Spleen (tissue), 13 donors: ENCODE measurements at places on chromosomes 1 and 21. TPM values are rescaled to one million over a fixed set of nuclear protein-coding genes. Genes with fewer than 3 reads are reported as not detected.

DNA sequence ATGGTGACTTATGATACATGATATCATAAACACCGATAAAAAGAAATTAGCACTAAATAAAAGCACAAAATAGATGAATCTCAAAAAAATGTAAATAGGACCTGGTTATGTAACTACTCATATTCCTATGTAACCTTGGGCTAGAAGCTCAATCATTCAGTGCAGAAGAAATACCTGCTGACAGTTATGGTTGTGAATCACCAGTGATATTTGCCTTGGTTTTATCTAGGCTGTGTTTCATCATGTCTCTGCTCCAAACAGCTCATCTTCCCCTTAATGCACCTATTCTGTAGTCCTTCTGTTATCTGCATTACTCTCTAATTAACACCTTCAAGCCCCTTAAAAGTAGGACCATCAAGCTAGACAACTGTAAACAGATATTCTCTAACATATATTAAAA lies 16.3 kb upstream of the PIGC start:
- no peak for DNase-seq

- DNase-seq, result no peak
These were observed 45.2 kb upstream of the HAO2 start for GRCh38 chr1:119323216-119323982.

Gene RHBDL2
- polyA plus RNA-seq, result 0.07 TPM

Gene HSPB7
- polyA plus RNA-seq, result 8.1 TPM

DNA sequence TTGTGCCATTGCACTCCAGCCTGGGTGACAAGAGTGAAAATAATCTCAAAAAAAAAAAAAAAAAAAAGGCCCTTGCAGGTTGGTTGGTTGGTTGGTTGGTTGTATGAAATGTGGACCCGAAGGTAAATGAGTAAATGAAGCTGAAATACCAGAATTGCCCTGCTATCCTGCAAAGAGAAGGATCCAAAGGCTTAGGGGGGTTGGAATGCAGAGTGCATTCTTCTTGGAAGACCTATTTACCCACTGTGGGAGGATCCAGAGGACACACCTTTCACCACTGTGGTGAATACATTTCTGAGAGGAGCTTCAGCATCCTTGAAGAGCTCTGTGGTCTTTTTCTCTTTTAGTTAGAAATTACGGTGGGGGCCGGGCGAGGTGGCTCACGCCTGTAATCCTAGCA lies 28.7 kb upstream of the EIF4G3 start:
- DNase-seq, result no peak

Gene FMO1
- 0.30 TPM for polyA plus RNA-seq

DNA sequence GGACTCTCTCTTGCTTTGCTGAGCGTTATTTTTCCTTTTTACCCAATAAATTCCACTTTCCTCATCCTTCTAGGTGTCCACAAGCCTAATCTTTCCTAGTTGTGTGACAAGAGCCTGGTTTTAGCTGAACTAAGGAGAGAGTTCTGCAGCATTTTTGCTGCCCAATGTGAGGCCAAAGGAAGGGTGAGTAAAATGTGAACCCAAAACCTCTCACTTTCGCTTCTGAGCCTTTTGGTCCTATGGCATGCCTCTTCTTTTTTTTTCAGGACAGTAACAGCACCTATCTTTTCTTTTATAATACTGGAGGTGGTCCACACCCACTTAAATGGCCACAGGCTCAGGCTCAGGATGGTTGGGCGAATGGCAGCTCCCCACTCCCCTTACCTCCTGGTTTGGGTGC lies 111.1 kb downstream of the COP1 start:
- no peak for DNase-seq

Gene TNNI3K
- 0.41 TPM for polyA plus RNA-seq

- DNase-seq, result no peak
These were observed 179.1 kb downstream of the PSMG1 start for GRCh38 chr21:39003982-39004633.

Gene LCE1A
- polyA plus RNA-seq, result not detected

GRCh38 chr1:183194527-183195141 lies 8.6 kb downstream of the LAMC2 start:
- no peak for DNase-seq

GRCh38 chr1:150532860-150533259 lies 16.3 kb upstream of the ADAMTSL4 start:
- peak; percentile 31 for DNase-seq

DNA sequence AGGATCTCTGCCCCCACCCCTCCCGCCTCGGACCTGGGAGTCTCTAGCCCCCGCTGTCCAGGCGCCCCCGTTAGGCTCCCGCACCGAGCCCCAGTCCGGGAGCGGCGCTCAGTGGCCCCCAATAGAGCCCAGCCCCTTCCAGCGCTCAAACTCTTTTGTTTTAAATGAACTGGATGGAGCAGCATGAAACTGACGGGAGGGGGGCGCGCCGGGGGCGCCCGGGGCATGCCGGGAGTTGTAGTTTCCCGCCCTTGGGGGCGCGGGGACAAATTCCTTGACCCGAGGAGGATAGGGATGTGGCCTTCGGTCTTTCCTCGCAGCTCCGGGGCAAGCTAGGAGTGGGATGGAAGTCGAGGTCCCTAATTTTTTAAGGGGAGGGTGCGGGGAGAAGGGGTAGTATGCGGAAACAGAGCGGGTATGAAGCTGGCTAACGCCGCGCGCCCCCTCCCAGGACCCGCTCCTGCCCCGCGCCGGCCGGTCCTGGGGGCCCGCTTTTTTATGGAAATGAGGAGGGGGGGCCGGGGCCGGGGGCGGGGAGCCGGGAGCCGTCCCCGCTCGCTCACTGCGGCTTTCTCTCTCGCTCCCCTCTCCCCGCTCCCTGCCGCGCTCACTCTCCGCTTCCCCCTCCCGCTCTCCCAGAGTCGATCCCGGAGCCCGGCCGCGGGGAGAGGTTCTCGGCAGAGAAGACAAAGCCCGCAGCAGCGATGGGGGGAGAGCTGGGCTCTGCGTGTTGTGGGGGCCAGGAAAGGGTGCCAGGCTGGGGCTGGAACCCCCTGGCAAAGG lies at the start of gene MEX3A:
TSS of gene MEX3A (minus strand) at position 157 of the 783 bp plus-strand sequence. CDS start 467 bp downstream, outside the sequence.
- peak; percentile 87 for DNase-seq

DNA sequence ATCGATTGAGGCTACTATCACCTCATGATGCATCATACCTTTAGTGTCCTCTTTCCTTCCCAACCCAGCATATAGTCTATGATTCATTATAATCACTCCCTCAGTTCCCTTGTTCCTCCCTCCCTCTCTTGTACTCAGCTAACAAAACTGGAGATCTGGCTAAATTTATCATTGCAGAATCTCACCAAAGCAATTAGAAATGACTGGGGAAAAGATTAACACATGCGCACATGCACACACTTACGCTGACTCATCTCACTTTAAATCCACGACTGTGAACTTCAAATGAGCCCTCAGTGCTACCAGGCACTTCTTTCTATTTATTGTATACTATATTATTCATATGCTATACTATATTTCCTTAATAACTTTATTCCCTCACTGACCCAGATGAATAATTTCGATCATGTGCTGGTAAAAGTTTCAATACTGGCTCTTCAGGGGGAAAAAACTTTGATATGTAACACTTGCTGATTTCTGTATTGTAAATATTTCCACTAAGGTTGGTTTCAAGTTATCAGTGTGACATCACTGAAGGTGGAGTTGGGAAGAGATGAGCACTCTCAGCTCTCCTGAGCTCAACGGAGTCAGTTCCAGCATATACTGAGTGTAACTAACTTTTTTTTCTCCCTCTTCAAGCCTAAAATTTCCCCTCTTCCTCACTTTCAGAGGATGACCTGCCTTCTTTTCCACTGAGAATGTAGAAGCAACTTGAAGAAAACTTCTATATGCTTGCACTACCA lies 613.7 kb upstream of the B3GALT2 start:
- DNase-seq, result no peak

Gene NFIA
- polyA plus RNA-seq, result 3.1 TPM

Gene KRTAP19-3
- polyA plus RNA-seq, result not detected

DNA sequence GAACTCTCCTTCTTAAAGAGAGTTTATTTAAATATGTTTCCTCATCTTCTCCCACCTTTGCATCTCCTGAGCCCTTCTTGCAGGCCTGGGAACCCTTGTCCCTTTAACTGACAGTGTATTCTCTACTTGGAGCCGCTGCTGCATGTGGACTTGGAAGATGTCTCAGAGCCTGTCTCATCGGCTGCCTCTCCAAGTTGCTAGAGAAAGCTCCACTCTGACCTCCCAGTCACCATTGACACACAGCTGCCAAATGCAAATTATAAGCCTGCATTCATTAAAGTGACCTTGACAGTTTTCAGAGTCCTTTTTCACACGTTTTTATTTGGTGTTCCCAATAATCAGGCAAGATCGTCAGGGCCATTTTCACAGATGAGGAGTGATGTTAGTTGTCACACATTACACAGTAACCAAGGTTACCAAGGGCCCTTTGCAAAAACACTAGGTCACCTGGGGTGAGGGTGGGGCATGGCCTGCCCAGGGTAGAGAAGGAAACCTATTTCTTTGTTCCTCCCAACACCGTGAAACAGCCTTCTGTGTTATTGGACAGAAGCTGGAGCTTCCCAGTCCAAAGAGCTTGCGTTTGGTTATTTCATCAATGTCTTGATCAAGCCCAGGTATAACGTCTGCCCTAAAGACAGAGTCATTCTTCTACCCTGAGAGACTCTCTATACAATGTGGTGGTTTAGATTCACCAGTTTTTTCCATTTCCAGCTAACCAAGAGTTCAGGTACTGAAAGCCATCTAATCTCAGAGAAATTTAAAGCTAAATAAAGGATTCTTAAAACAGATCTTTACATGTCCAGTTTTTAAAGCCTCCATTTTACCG lies 164.1 kb downstream of the GALNT2 start:
- no peak for DNase-seq

GRCh38 chr1:70090875-70091274 lies 114.5 kb downstream of the LRRC40 start:
- no peak for DNase-seq

- DNase-seq, result no peak
These were observed 61.4 kb upstream of the CXADR start for GRCh38 chr21:17451364-17451891.

Gene MPZL1
- polyA plus RNA-seq, result 12.0 TPM

DNA sequence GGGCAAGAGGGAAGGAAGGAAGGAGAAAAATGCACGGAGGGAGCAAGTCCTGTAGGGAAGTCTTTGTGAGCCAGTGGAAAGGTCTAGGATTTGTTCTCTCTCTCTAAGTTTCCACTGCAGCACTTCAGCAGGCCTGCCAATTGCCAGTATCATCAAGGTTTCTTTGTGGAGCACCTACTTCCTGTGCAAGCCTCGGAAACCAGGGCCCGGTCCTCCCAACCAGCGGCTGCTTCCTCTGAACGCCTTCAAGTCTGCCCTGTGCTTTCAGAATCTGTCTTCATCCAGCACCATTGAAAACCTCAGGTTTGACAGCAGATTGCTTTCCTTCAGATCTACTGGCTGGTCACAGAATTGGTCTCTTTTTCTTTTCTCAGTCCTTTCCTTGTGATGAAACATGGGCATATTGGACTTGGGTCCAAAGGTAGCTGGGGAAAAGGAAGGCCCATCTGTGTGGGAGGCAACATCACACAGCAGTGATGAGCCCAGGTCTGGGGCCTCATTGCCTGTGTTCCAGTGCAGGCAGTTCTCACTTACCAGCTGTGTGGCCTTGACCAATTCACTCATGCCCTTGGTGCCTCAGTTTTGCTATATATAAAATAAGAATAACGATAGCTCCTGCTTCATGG lies 144.5 kb downstream of the SEC16B start:
- DNase-seq, result no peak

GRCh38 chr1:157600236-157600635 lies 2.4 kb upstream of the FCRL4 start:
- DNase-seq, result no peak

DNA sequence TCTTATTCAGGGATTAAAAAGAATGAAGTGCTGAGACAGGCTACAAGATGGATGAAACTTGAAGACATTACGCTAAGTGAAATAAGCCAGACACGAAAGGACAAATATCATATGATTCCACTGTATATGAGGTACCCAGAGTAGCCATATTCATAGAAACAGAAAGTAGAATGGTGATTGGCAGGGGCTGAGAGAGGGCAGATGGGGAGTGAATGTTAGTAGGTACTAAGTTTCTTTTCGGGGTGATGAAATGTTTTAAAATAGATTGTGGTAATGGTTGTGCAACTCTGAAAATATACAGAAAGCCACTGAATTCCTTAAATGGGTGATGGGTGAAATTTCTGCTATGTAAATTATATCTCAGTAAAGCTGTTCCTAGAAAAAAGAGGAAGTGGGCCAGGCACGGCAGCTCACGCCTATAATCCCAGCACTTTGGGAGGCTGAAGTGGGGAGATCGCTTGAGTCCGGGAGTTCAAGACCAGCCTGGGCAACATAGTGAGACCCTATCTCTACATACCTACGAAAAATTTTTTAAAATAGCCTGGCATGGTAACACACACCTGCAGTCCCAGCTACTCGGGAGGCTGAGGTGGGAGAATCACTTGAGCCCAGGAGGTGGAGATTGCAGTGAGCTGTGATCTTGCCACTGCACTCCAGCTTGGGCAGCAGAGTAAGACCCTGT lies 15.9 kb downstream of the SLC27A3 start:
- peak; percentile 85 for DNase-seq

Gene TXNIP
- polyA plus RNA-seq, result 446 TPM
